ENCODE measurements at places on chromosomes 1 and 21. TPM values are rescaled to one million over a fixed set of nuclear protein-coding genes. Genes with fewer than 3 reads are reported as not detected.

Gene OVAAL
- not detected for total RNA-seq

DNA sequence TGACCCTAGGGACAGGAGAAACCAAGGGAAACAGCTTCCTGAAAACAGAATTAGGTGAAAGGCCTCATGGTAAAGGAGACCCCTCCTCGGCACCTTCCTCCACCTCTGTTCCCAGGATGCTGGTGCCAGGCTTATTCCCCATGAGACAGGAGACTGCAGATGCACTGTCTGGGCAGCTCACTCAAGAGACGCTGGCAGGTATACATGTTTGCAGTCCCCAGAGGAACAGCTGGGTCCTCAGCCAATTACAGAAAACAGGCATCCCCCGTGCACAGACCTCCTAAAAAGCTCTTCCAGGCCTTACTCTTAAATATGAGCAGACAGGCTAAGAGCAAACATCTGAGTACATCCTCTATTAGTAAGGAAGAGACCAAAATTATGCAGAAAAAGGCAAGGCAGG, 6.5 kb downstream of the CCSAP start:
- no peak for DNase-seq

DNA sequence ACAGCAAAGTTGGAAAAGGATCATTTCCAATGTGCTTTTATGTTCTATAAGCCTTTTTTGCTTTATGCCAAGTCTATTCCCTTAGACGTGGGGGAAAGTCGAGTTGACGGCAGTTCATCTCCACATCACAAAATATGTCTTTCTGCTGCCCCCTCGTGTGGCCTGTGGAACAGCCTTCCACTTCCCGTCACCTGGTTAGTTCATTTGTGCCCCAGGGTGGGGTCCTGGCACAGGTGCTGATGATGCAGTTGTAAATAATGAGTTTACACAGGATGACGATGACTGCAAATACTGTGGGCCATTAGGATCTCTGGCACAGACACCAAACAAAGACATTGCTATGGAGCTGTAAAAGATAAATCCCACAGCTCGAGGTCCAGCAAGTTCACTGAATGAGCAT, 10.0 kb upstream of the OTUD3 start:
- DNase-seq: no peak

DNA sequence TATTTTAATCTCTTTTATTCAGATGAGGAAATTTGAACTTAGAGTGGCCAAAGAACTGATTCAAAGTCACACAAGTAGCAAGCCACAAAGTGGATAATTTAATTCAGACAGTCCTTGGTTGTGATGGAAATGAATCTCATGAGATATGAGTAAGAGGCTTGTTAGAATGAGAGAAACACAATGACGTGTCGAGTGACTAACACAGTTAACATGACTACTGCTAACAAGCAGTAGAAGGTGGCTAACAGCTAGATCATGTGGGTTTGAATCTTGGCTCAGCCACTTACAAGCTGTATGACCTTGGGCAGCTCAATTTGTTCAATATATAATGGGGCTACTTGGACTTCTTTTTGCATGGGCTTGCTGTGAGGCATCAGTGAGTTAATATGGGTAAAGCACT, 104.5 kb upstream of the LMO4 start:
- no peak for DNase-seq

DNA sequence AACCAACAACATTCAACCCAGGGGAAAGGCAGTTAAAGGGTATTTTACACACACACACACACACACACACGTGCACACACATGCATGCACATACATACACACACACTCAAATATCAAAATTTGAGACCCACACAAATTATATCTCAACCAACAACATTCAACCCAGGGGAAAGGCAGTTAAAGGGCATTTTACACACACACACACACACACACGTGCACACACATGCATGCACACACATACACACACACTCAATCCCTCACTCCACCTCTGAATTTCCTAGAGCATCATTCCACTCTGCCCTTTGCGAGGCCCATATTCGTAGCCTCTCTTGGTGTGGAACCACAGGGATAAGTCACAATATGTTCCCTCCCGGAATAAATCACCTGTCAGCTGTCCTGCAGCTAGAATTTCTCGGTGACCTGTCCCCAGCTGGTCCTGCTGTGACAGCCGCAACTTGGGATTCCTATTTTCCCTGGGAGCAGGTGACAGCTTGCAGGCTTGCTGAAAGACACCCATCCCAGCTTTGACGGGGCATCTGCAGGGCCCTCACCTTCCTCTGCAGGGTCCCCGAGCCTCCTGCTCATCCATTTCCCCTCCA, 122.7 kb downstream of the PSMG1 start:
- DNase-seq: no peak

Gene RWDD3
- 28.4 TPM for total RNA-seq

DNA sequence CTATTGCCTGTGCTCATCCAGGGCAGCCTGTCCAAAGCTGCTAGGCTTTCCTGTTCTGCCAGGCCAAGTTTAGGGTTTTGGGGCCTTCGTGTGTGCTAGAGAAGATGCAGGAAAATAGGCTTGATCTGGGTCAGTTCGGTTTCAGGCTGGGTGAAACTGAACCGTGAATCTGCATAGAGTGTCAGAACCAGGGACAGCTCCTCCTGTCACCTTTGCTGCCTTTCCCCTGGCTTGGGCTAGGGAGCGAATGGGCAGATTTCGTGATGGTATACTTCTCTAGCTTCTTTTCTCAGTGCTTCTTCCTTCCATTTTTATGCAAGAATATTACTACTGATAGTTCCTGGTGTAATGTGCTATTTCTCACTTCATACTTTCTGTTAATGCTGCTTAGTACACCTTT, 6.0 kb upstream of the AGO1 start:
- DNase-seq: no peak

- DNase-seq: no peak
Observed at GRCh38 chr21:44926331-44927101, 5.8 kb upstream of the ITGB2 start.

DNA sequence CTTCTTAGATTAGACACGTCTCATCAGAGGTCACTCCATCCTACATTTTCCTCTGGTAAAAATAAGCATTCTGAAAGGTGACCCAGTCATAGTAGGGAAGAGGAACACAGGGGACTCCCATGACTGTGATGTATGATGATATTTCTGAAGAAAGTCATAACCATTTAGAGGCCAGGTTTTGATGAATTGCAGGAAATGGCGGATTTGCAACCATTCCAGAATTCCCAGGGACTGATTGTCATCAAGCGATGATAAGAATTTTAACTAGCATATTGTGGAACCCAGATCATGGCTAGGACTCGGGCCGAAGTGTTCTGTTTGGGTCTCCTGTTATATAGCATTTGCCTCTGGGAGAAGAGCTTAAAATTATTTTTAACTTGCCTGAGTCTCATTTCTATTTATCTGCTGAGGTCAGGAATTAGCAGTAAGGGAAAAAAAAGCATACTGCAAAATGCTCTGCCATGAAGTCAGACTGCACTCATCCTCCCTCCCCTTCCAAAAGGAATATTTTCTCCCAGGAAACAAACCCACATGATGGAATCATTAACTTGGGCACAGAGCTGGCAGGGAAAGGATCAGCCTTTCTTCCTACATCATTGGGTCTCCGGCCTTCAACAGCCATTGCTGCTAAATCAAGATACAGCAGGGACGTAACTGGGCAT, 286.7 kb downstream of the HLX start:
- no peak for DNase-seq

DNA sequence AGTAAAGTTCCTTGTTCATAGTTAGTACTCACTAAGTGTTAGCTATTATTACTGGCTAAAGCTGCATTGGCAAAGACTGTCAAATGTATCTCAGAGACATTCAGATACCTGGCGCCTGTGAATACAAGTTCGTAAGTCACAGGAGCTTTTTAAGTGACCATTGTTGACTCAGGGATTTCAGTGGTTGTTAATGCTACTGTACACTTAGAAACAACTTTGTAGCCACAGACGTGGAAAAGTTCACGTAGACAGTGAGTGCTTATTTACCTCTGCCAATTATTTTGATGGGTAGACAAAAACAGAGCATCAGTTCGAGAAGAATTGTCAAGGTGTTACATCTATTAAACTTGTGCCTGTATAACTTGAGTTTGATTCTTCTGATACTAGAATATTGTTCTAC, 59.1 kb upstream of the RRP15 start:
- no peak for DNase-seq

- DNase-seq: no peak
Observed at GRCh38 chr1:207002724-207003146, 29.8 kb downstream of the C1orf116 start.

Gene PCBP3
- 5.5 TPM for total RNA-seq

- DNase-seq: no peak
Observed at GRCh38 chr21:35475009-35475408, 425.9 kb upstream of the RUNX1 start.

Gene OR10J1
- not detected for total RNA-seq

DNA sequence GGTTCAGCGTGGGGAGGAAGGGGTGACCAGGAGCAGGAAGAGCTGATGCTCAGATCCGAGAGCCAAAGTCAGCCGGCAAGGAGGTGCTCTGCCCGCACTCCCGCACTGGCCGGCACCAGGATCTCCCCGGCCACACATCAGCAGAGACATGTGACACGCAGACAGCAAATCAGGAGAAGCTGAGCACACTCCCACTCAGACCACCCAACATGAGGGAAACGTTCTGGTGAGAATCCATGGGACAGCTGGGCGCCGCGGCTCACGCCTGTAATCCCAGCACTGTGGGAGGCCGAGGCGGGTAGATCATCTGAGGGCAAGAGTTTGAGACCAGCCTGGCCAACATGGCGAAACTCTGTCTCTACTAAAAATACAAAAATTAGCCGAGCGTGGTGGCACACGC, 18.6 kb upstream of the PTTG1IP start:
- no peak for DNase-seq

GRCh38 chr21:37669249-37669648, 247.0 kb downstream of the KCNJ6 start:
- no peak for DNase-seq

DNA sequence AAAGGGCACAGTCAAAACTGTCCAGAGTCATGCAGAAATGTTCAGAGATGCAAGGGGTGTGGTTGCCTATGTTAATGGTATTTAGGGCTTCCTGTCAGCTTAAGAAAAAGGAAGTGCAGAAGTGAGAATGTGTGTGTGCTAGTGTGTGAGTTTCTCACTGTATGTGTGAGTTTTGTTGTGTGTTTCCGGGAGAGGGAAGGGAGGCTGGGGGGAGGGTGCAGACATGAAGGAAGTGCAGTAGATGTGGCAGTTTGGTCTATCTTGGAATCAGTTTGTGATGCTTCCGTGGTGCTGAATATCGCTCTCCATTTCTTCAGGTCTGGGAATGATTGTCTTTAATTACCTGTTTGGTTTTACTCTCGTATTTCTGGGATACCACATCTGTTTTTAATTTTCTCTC, 16.5 kb upstream of the ATP6V1G3 start:
- no peak for DNase-seq

DNA sequence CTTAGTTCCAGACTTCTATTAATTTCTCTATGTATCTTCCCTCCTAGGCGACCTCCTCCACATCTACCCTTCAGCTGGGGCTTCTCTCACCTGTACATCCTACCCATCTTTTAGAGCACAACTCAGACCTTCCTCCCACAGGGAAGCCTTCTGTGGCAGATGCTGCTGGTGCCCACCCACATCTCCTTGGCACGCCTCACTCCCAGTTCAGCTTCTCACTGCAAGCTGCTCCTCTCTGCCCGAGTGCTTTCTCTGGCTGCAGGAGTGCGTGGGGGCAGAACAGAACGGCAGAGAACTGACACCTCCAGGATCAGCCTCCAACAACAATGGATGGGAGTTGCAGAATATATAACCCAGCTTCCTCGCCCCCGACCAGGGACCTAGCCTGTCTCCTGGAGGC, 36.5 kb downstream of the ZBTB18 start:
- peak; percentile 74 for DNase-seq

GRCh38 chr21:39066829-39067780, 116.1 kb downstream of the PSMG1 start:
- no peak for DNase-seq

GRCh38 chr21:42655796-42656770, 2.7 kb downstream of the PDE9A start:
- no peak for DNase-seq

Gene RPTN
- total RNA-seq: not detected

Gene OR2L8
- 2.8 TPM for total RNA-seq

Gene PGLYRP4
- not detected for total RNA-seq

All from occipital lobe (tissue), 3 donors.